ENCODE measurements at places on chromosomes 7 and 10. TPM values are rescaled to one million over a fixed set of nuclear protein-coding genes. Genes with fewer than 3 reads are reported as not detected.

GRCh38 chr7:82247814-82248433 is 195.7 kb downstream of the CACNA2D1 start:
- no peak for DNase-seq

GRCh38 chr7:117825132-117825531 is 48.1 kb downstream of the CTTNBP2 start:
- no peak for DNase-seq

GRCh38 chr7:94295850-94296249 is 98.8 kb upstream of the COL1A2 start:
- peak; percentile 96 for DNase-seq

- DNase-seq: no peak
Observed at GRCh38 chr10:3435671-3436070, 263.1 kb upstream of the PITRM1 start.

- no peak for DNase-seq
Observed at GRCh38 chr7:32428546-32428945, 61.6 kb downstream of the LSM5 start.

DNA sequence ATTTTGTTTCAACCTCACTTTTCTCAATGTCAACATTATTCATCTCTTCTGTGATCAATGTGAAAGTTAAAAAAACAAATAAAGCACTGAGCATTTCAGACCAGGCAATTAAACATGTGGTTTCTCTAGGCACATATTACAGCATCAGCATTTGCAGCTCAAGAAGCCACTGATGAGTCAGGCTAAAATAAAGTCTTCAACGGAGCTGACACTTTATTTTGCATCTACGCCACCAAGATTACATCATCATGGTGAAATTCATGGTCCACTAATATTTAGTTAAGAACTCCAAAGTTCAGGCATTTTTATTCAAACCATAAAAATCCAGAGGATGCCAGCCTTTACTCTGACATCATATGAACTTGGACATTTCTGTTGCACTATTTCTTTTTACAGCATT is 33.0 kb downstream of the MAGI2 start:
- DNase-seq: no peak

- no peak for DNase-seq
Observed at GRCh38 chr7:103811997-103812396, 177.5 kb downstream of the RELN start.

DNA sequence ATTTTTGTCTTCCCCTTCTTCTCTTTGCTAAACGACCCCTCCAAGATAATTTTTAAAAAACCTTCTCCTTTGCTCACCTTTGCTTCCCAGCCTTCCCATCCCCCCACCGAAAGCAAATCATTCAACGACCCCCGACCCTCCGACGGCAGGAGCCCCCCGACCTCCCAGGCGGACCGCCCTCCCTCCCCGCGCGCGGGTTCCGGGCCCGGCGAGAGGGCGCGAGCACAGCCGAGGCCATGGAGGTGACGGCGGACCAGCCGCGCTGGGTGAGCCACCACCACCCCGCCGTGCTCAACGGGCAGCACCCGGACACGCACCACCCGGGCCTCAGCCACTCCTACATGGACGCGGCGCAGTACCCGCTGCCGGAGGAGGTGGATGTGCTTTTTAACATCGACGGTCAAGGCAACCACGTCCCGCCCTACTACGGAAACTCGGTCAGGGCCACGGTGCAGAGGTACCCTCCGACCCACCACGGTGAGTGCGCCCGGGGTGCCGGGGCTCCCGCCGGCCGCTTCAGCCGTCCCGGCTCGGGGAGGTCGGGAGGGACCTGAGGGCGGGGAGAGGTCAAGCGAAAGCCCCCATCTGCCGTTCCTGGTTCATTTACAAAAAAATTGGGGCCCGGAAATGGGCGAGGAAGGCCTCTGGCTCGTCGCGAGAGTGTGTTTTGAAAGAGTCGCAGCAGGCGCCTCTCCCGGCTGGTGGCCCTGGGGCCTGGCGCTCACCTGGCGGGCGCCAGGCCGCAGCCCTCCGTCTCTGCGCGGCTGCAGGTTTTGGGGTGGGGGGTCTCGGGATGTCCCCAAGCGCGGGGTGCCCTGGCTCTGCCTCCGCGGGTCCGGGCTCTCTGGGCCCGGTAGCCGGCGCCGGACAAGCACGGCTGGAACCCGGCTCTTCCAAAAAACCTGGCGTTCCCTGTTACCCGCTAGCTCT is 1.2 kb downstream of the GATA3 start:
- no peak for DNase-seq

DNA sequence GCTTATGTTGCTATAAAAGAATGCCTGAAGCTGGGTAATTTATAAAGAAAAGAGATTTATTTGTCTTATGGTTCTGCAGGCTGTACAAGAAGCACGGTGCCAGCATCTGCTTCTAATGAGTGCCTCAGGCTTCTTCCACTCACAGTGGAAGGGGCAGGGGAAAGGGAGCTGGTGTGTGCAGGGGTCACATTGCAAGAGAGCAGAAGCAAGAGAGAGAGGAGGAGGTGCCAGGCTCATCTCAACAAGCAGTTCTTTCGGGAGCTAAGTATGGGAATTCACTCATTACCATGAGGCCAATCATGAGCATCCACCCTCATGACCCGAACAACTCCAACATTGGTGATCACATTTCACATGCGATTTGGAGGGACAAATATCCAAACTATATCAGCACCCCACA is 17.2 kb upstream of the SLK start:
- DNase-seq: no peak

DNA sequence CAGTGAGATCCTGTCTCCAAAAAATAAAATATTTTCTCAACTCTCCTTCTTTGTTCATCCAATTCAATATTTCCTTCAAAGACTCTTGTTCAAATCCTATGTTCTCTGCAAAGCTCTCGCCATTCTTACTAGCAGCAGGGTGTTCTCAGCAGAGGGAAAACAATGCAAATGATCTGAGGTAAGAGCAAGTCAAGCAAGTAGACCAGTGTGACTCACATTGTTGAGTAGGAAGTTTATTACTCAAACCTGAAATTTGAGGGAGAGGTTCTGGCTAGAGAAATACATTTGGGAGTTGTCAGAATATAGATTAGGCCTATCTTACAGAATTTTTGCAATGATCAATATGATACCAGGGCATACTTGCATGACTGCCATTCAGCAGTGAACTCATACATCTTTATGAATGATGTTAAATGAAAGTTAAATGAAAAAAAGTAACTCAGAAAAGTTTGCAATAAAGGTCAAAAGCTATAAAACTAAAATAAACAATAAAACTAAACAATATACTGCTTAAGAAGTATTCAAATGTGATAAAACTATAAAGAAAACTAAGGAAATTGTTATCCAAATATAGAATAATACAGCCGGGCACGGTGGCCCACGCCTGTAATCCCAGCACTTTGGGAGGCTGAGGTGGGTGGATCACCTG is 5.8 kb downstream of the IDE start:
- no peak for DNase-seq

DNA sequence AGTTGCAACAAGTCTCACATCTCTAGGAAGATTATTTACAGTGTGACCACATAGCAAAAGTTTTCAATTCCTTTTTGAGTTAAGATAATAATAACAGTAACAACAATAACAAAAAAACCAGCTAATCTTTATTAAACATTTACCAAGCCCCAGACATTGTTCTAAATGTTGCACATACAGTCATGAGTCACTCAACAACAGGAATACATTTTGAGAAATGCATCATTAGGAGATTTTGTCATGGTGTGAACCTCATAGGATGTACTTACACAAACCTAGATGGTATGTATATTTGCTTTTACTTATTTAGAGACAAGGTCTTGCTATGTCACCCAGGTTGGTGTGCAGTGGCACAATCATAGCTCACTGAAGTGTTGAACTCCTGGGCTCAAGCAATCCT is 52.0 kb downstream of the SPAM1 start:
- no peak for DNase-seq

DNA sequence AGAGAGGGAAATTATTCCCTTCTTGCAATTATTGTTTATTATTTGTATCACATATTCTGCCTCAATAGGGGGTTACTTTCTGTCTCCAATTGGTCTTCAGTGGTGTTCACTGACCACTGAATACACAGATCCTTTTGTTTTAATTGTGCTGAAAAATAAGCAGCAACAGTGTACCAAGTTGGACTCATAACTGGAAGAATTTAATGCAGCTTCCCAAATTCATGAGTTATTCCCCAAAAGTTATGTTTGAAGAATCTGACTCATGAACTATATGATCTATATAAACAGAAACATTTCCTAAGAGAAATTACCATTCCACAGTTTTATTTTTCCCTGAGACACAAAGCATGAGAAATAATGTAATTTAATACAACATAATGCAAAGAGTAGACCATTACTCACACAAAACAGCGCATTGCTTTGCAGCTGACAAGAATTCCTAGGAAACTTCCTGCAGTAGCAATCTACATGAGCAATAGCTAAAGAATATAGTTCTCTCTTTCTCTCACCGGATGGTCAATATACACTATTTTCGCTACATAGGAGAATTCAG is 479.2 kb downstream of the HTR7 start:
- no peak for DNase-seq

DNA sequence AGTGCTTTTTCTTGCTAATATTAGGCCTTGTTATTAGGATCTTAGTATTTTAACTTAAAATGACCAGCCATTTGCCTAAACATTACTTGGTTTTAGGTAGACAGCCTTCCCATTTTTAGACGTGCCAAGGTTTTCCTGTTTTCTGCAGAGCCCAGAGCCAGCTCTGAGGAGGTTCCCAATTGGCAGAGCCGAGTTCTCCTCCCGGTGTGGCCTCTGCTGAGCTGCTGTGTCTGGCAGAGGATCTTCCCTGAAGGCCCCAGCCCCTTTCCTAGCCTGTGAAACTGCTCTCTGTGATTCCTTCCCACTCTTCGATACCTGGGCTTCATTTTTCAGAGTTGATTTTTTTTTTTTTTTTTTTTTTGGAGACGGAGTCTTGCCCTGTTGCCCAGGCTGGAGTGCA is 91.4 kb downstream of the EEPD1 start:
- DNase-seq: no peak

DNA sequence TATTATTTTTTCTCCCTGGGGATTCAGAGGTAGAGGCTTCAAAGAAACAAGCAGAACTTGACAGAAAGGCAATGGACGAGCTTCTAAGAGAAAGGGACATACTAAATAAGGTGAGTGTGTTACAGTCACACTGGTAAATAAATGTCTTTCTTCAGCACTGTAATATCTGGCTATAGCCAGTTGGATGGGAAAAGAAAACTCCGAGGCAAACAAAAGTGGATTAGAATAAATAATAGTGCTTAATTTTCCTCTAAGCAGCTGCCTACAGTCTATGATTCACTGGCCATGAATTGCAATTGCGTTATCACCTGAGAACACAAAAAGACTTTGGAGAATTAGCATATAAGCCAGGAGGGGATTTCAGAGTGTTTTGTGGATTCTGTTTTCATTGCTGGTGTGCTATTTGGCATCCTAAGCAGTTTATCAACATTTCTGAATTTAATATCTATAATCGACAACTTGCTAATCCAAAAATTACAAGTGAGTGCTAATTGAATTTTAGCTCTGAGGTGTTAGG is 23.2 kb downstream of the CFAP58 start:
- DNase-seq: no peak

DNA sequence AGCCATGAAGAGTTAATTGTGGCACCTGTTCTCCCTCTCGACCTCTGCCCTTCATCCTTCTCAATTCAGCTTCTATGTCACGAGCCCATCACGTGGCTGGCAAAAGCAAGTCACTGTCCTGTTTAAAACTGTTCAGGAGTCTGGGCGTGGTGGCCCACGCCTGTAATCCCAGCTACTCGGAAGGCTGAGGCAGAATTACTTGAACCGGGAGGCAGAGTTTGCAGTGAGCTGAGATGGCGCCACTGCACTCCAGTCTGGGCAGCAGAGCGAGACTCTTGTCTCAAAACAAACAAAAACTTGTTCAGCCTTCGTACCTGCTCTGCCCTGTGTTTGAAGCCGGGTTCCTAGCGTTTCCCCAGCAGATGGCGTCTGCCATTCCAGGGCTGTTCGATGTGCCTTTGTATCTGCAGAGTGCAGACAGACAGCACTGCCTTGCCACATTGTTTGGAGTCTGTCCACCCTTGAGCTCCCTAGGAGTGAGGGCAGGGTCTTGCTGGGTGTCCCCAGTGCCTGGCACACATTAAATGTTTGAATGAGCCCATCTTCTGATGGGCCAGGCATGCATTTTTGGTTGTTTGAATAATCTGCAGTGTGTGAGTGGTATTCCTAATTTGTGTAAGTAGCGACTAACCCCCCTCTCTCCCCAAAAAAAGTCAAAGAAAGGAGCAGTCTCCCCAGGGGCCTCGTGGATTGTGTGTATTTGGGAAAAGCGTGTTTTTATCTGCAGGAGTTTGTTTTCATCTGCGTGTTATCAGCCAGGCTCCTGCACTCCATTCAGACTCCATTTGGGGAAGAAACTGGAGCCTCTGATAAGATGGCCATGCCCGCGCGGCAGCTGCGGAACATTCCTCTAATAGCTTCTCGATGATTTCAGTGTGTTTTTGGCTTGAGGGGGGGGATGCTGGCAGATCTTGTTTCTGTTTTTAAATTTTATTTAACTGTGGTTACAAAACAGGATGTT is 61.2 kb downstream of the DNAJB6 start:
- peak; percentile 45 for DNase-seq

DNA sequence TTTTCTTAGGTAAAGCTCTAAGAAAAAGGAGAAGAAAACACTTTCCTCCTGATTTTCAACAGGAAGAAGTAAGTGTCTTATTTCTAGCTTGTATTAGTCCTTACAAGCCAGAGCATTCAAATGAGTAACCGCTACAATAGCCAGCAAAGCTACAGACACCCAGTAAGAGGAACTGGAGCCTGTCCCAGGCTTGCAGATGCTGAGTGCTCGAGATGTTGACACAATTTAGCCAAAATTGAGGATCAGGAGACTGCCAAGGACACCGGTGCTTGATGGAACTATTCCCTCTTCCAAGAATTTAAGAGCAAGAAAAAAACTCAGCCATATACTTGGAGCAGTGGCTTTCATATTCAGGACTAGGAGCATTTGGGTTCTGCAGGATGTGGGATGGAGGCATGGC is 149.3 kb upstream of the DPP6 start:
- DNase-seq: no peak

DNA sequence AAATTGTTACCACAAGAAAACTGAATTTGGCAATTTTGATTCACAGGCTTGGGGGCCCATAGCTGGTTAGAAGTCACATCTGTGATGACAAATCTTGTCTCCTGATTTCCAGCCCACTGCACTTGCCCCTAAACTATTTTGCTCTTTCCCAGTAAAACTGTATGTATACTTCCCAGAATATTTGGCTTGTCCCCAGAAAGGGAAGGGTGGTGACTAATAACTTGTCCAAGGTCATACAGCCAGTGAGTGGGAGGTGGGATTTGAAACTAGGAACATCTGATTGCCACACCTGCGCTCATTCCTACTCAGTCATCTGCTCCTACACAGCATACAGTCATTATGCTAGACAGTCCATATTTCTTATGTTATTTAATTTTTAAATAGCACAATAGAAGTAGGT is 304.5 kb downstream of the SDHAF3 start:
- DNase-seq: no peak

GRCh38 chr10:23330948-23331347 is 13.6 kb downstream of the C10orf67 start:
- no peak for DNase-seq

Gene UCN3
- total RNA-seq: not detected

Gene GHRHR
- total RNA-seq: not detected

Gene CUZD1
- 0.59 TPM for total RNA-seq

Gene IFIT1B
- total RNA-seq: 4.9 TPM

Gene STX1A
- total RNA-seq: 8.5 TPM

Gene OPN1SW
- not detected for total RNA-seq

Gene UBE3C
- total RNA-seq: 77.1 TPM

Gene SNX13
- total RNA-seq: 59.4 TPM

Gene VAX1
- not detected for total RNA-seq

Gene UNC5B
- total RNA-seq: 11.2 TPM

Gene MRC1
- 35.5 TPM for total RNA-seq

Measured in skin of body (tissue), 3 donors.